ENCODE measurements at places on chromosomes 2 and 18.

GRCh38 chr2:22946553-22946952 is 438.4 kb upstream of the KLHL29 start:
- no peak for DNase-seq

- DNase-seq: no peak
Observed at GRCh38 chr18:23453680-23454058, 582 bp downstream of the RIOK3 start.

DNA sequence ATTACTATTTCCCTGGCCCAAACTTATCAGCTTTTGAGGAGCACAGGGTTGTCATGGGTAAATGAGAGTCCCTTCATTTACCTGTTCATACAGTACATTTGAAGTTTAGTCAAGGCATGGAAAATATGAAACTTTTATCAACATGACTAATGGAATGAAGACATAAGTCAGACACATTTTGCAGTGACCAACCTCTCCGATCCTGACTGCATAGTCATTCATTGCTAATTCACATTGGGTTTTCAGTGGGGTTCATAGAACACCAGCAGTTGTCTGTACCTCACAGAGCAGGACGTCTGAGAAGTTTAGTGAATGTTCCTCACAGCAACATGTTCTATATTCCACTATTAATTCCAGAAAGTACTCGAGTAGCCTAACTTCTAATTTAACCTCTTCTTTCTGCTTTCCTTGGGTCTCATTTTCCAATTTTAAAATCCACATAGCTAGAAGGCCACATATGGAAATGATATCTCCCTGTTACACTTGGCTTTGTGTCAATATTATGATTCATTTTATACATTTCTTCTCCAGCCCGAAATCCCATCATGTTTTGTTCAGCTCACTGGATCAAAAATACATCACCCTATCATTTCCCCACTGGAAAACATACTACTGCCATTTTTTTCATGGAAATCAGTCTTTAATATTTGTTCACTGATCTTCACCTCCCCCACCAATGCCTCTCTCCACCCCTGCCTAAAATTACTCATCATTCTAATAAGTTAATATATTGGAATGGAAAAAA is 65.9 kb downstream of the CDH20 start:
- DNase-seq: no peak

DNA sequence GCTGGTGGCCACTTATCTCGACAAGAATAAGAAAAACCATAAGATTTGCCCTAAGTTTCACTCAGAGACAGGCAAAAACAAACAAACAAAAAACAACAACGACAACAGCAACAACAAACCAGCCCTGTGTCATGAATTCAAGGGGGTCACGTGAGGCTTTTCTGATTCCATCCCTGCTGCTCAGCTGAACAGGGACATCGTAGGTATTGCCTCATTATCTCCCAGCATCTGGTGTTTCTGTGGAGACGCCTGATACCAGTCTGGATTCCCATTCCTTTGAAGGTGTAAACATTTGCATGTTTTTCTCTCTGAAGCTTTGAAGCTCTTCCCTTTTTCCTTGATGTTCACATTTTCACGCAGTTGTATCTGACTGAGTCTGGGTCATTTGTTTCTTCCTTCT is 117.4 kb downstream of the KCNF1 start:
- no peak for DNase-seq

GRCh38 chr2:42493468-42494354 is at the start of gene KCNG3:
Gene KCNG3, minus strand, starts transcription at chr2:42493982. Its CDS starts 481 bp downstream, at chr2:42493501.
- no peak for DNase-seq

- DNase-seq: no peak
Observed at GRCh38 chr2:219573166-219573565, 1.1 kb downstream of the INHA start.
